ENCODE measurements at places on chromosomes 7 and 10. TPM values are rescaled to one million over a fixed set of nuclear protein-coding genes. Genes with fewer than 3 reads are reported as not detected.

DNA sequence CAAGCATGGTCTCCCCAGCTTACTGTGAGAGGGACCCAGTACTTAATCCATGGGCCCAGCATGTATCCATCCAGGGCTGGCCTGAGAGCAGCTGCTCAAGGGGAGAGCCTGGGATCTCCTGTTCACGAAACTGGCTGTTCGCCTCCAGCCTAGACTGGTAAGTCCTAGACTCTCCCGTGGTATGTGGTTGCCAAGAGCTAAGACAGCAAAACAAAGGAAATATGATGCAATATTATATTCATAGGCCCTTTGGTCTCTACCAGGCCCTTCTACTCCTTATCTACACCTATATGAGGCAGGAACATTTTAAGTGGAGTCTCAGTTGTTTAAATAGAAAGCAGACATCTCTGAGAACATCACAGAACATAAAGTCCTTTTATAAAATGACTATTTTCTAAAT lies 28.9 kb upstream of the STK17A start:
- H3K4me3 ChIP-seq: no peak overlapping the region
- H3K27me3 ChIP-seq: peaks cover 6% of the 10 kb centered on the region
- DNase-seq: no peak
- no peak overlapping the region for H3K27ac ChIP-seq
- H3K4me1 ChIP-seq: no peaks in the 10 kb centered on the region

DNA sequence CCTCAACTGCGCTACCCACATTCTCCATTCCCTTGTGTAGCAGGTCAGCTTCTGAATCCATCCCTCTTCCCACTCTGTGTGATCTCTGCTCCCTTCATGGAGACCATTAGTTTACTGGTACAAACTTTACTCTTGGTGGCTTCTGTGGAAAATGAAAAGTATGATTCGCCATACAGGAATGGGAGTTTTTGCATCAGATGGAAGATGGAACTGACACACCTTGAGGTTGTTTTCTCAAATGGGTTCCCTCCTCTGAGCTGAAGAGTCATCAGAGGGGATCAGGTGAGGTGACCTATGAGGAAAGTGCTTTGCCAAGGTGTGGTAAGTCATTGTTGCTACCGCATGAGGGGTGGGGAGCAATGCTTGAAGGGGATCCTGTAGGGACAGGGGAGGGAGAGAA lies 266.8 kb downstream of the INHBA start:
- no peaks in the 10 kb centered on the region for H3K36me3 ChIP-seq
- no peak overlapping the region for H3K27ac ChIP-seq
- H3K4me3 ChIP-seq: no peak overlapping the region
- H3K27me3 ChIP-seq: no peaks in the 10 kb centered on the region

GRCh38 chr7:150372271-150373048 lies 3.8 kb downstream of the REPIN1 start:
- no peak for DNase-seq
- no peak overlapping the region for H3K27ac ChIP-seq
- H3K4me3 ChIP-seq: no peak overlapping the region
- H3K27me3 ChIP-seq: no peaks in the 10 kb centered on the region

DNA sequence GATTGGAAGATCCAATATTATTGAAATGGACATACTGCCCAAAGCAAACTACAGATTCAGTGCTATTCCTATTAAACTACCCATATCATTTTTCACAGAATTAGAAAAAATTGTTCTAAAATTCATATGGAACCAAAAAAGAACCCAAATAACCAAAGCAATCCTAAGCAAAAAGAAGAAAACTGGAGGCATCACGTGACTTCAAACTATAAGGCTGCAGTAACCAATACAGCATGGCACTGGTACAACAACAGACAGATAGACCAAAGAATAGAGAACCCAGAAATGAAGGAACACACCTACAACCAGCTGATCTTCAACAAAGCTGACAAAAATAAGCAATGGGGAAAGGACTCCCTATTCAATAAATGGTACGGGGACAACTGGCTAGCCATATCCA lies 765.4 kb downstream of the SORCS3 start:
- no peaks in the 10 kb centered on the region for H3K4me1 ChIP-seq
- H3K27me3 ChIP-seq: no peaks in the 10 kb centered on the region
- no peaks in the 10 kb centered on the region for H3K36me3 ChIP-seq
- DNase-seq: no peak
- H3K4me3 ChIP-seq: no peak overlapping the region

- H3K27ac ChIP-seq: peak overlapping the region; percentile 100
- peaks cover 65% of the 10 kb centered on the region for H3K4me1 ChIP-seq
- H3K4me3 ChIP-seq: peak overlapping the region; percentile 34
- H3K27me3 ChIP-seq: no peaks in the 10 kb centered on the region
- H3K36me3 ChIP-seq: no peaks in the 10 kb centered on the region
Observed at GRCh38 chr10:74227697-74228424, 76.8 kb downstream of the ADK start.

DNA sequence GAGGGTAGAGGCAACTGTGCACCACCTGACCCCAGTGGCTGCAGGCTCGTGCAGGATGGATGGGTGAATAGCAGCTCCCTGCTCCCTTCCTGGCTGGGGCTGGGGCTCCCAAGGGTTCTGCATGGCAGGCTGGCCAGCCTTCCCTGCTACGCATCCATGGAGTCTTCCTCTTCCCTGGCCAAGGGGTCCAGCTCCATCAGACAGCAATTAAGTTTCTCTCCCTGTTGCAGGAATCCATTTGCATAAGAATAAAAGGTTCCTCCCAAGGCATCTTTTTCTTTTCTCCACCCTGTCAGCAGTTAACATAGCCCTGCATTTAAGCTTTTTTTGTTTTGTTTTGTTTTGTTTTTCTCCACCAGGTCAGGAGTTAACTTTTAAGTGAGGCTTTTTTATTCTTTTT lies 10.0 kb upstream of the CPA2 start:
- no peaks in the 10 kb centered on the region for H3K36me3 ChIP-seq
- H3K27me3 ChIP-seq: no peaks in the 10 kb centered on the region
- H3K4me1 ChIP-seq: no peaks in the 10 kb centered on the region
- H3K4me3 ChIP-seq: no peak overlapping the region

DNA sequence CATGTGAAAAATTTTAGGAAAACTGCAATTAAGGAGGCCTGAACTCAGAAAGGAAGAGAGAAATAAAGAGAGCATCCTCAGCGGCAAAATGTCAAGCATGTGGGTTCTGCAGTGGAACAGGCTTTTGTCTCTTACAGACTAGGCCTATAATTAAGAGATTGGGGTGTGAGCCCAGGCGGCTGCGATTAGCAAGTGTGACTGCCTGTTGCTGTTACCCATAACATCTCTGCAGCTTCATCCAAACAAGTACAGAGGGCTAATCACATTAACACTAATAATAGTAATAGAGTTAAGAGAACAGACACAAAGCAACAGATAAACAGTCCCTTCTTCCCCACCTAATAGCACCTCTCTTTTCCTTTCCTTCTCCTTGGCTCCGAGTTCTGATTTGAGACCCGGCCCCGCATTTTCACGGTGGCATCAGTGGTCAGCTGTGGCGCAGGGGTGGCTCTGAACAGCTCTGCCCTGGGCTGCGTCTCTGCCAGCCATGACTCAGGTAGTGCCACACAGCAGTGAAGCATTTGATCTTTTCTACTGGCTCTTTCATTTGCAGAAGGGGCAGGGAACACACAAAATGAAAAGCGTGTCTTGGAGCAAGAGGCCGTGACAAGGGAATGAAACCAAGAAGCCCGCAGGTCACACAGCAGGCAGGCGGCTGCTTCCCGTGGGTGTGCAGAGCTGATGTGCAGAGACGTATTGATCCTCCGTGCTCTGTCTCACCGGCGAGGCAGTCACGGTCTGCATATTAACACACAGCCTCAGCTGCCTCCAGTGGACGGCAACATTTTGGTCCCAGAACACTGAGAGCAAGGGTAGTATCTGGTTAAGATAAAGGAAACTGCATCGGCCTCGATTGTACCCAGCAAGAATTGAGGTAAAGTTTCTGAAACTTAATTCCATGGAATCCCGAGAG lies 103.1 kb downstream of the KLF6 start:
- DNase-seq: no peak
- H3K27ac ChIP-seq: no peak overlapping the region
- no peaks in the 10 kb centered on the region for H3K36me3 ChIP-seq
- no peaks in the 10 kb centered on the region for H3K4me1 ChIP-seq
- no peaks in the 10 kb centered on the region for H3K27me3 ChIP-seq
- no peak overlapping the region for H3K4me3 ChIP-seq

- no peaks in the 10 kb centered on the region for H3K36me3 ChIP-seq
- DNase-seq: peak; percentile 93
- no peak overlapping the region for H3K4me3 ChIP-seq
- peak overlapping the region; percentile 100 for H3K27ac ChIP-seq
Observed at GRCh38 chr7:20561466-20561865, 54.0 kb upstream of the ABCB5 start.

DNA sequence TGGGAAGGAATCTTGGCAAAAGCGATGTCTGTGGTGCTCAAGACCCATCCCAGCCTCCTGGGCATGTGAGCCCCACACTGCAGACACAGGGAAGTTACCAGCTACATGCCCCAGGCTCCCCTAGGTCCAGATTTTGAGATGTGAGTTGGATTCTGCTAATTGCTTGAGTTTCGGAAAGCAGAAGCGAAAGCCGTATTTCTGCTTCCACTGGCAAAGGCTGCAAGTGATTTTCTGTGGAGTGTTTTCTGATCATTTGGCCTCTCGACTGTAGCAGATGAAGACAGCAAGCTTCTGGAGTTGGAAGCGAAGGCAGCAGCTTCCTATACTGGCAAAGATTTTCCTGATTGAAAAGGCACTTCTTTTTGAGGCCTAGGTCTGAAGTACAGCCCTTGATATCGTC lies 29.6 kb downstream of the ANKRD16 start:
- no peak overlapping the region for H3K4me3 ChIP-seq
- H3K4me1 ChIP-seq: peaks cover 8% of the 10 kb centered on the region
- no peak overlapping the region for H3K27ac ChIP-seq
- no peaks in the 10 kb centered on the region for H3K27me3 ChIP-seq
- DNase-seq: no peak
- no peaks in the 10 kb centered on the region for H3K36me3 ChIP-seq

- peaks cover 60% of the 10 kb centered on the region for H3K4me1 ChIP-seq
- peak overlapping the region; percentile 93 for H3K27ac ChIP-seq
- H3K4me3 ChIP-seq: peak overlapping the region; percentile 92
- DNase-seq: peak; percentile 90
- H3K27me3 ChIP-seq: no peaks in the 10 kb centered on the region
Observed at GRCh38 chr7:27098578-27099451, 3.0 kb upstream of the HOXA1 start.

DNA sequence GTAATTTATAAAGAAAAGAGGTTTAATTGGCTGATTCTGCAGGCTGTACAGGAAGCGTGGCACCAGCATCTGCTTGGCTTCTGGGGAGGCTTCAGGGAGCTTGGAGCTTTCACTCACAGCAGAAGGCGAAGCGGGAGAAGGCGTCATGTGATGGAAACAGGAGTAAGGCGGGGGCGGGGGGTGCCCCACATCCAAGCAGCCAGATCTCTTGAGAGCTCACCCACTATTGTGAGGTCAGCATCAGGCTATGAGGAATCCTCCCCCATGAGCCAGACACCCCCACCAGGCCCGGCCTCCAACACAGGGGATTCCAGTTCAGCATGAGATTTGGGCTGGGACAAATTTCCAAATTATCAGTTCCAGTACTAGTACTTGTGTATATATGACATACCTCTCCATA lies 46.2 kb downstream of the WDR37 start:
- H3K27me3 ChIP-seq: no peaks in the 10 kb centered on the region
- H3K27ac ChIP-seq: no peak overlapping the region
- no peak for DNase-seq
- H3K4me3 ChIP-seq: no peak overlapping the region

- H3K36me3 ChIP-seq: no peaks in the 10 kb centered on the region
- no peaks in the 10 kb centered on the region for H3K4me1 ChIP-seq
- DNase-seq: no peak
- H3K27ac ChIP-seq: no peak overlapping the region
- H3K27me3 ChIP-seq: no peaks in the 10 kb centered on the region
Observed at GRCh38 chr7:114468844-114469243, 54.2 kb downstream of the FOXP2 start.

DNA sequence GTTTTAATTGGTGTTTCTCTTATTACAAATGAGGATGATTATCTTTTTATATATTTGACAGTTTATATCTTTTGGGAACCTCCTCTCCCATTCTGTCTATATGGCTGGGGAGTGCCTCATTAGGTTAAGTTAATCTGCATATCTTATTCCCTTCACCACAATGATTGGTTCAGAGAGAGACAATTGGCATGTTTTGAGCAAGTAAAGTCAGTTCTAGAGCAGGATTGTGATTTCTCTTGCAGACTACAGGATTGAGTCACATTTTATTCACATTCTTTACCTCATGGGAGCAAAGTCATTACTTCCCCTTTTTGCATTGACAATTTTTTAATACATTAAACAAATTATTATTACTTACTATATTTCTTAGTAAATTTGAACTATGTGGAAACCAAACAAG lies 345.6 kb downstream of the MDFIC start:
- no peaks in the 10 kb centered on the region for H3K4me1 ChIP-seq
- no peak overlapping the region for H3K27ac ChIP-seq
- H3K36me3 ChIP-seq: no peaks in the 10 kb centered on the region
- peaks cover 1% of the 10 kb centered on the region for H3K27me3 ChIP-seq
- H3K4me3 ChIP-seq: no peak overlapping the region

- peaks cover 2% of the 10 kb centered on the region for H3K36me3 ChIP-seq
- H3K27me3 ChIP-seq: no peaks in the 10 kb centered on the region
- peak overlapping the region; percentile 28 for H3K4me3 ChIP-seq
Observed at GRCh38 chr10:119817991-119818888, 54.4 kb downstream of the MCMBP start.

GRCh38 chr10:128013626-128014025 lies 106.7 kb downstream of the PTPRE start:
- DNase-seq: peak; percentile 50
- no peak overlapping the region for H3K4me3 ChIP-seq
- peaks cover 7% of the 10 kb centered on the region for H3K36me3 ChIP-seq
- no peak overlapping the region for H3K27ac ChIP-seq

GRCh38 chr7:96987719-96988118 lies 17.6 kb upstream of the DLX6 start:
- H3K36me3 ChIP-seq: no peaks in the 10 kb centered on the region
- no peak for DNase-seq
- H3K27ac ChIP-seq: no peak overlapping the region
- no peak overlapping the region for H3K4me3 ChIP-seq
- H3K4me1 ChIP-seq: no peaks in the 10 kb centered on the region

GRCh38 chr7:47405286-47405904 lies 176.5 kb downstream of the TNS3 start:
- H3K4me3 ChIP-seq: no peak overlapping the region
- no peak overlapping the region for H3K27ac ChIP-seq
- no peaks in the 10 kb centered on the region for H3K27me3 ChIP-seq
- H3K36me3 ChIP-seq: no peaks in the 10 kb centered on the region
- no peaks in the 10 kb centered on the region for H3K4me1 ChIP-seq

GRCh38 chr7:123637203-123637602 lies 18.5 kb upstream of the LMOD2 start:
- no peak for DNase-seq
- H3K4me1 ChIP-seq: peaks cover 28% of the 10 kb centered on the region
- H3K27me3 ChIP-seq: no peaks in the 10 kb centered on the region

ABCB4 gene
- total RNA-seq: 0.15 TPM

GARIN1A gene
- total RNA-seq: 3.6 TPM

LIPK gene
- total RNA-seq: not detected

PAPOLB gene
- total RNA-seq: 0.07 TPM

MYL10 gene
- not detected for total RNA-seq

TMEM176A gene
- not detected for total RNA-seq

LIPJ gene
- total RNA-seq: 0.09 TPM

All from endothelial cell of umbilical vein (primary cell).